ENCODE measurements at places on chromosomes 11 and 22. TPM values are rescaled to one million over a fixed set of nuclear protein-coding genes. Genes with fewer than 3 reads are reported as not detected.

DNA sequence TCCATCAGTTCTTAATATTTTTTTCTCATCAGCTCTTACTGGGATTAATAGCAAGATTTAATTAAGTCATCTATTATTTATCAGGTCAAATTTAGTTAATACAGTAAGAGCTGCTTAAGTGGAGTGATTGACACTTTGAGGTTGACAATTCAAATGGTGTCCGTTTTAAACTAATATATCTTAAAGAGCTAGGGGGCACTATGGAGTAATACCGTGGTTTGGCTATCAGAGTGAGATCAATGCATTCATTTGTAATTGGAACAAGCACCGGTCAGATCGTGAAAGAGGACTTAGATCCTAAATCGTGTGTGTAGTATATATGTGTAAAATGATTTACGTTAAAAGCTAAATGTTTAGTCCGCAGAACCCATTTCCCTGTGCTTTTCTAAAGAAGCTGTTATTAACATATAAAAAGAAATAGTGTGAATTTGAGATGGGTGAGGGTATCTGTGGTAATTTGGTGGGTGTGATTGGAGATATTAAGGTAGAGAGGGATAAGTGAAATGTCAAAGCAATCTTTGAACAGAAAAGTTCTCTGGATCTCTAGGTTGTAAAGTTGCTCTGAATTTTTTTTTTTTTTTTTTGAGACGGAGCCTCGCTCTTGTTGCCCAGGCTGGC, 2.3 kb downstream of the SIK2 start:
- DNase-seq = no peak

DNA sequence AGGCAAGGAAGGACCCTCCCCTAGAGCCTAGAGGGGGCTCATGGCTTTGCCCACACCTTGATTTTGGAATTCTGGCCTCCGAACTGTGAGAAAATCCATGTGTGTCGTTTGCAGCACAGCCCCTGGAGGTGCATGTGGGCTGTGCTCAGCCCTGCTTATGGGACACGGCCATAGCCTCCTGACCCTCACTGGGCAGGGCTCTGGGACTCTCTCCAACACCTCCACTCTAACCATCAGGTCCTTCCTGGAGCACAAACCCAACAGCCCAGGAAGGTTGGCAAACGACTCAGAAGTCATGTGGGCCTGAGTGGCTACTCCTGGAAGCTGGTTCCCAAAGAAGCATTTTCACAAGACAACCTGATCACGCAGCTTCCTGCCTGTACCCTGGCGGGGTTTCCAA, 144.1 kb downstream of the CTTN start:
- DNase-seq = no peak

The SLC36A4 gene
- total RNA-seq = 10.9 TPM

GRCh38 chr22:23380230-23380573, 199.9 kb downstream of the IGLL1 start:
- DNase-seq = no peak

GRCh38 chr11:1876361-1877063, 15.2 kb downstream of the PRR33 start:
- DNase-seq = no peak

The APOL1 gene
- 38.2 TPM for total RNA-seq

The SLC29A2 gene
- total RNA-seq = 11.1 TPM

DNA sequence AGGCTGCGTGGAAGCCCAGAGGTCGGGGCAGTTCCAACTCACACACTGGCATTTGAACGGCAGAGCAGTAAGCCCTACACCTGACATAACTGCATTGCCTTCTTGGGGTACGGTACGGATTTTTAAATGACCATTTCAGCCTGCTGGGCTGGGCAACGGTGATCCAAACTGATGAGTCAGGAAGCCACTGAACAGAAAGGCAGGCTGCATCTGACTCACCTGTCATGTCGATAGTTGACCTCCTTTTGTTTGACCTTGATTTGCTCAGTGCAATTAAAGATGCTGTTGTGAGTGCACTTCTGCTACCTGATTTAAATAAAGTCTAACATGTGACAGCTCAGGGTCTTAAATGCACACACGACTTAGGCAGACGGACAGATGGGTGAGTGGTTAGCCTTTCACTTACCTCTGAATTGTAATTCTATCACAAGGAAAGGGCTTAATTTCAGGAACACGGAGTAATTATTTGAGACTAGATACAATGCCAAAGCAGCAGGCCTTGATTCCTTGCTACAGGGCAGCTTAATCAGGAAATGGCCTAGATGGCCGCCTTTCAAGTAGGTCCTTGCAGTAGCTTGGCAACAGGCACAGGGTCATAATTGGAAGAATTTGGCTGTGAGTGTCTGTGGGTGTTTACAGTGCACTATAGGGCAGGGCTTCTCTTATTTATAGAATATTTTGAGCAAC, 52.2 kb downstream of the BMAL1 start:
- DNase-seq = no peak

DNA sequence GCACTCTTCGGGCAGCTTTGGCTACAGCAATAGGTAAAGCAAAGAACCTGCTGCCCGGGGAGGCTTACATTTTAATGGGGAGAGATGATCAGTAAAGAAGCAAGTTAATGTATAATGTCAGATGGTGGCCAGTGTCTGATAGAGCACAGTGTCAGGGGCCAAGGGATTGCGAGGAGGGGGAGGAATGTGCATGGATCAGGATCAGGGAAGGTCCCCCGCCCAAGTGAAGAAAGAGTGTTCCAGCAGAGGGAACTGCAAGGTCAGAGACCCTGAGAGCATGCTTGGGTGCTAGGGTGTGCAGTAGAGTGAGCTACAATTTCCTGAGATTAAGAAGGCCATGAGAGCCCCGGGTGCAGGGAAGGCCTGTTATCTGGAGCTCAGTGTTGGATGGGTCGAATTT, 39.7 kb downstream of the TIMP3 start:
- DNase-seq = no peak

The KRTAP5-1 gene
- not detected for total RNA-seq

The OR8G1 gene
- not detected for total RNA-seq

DNA sequence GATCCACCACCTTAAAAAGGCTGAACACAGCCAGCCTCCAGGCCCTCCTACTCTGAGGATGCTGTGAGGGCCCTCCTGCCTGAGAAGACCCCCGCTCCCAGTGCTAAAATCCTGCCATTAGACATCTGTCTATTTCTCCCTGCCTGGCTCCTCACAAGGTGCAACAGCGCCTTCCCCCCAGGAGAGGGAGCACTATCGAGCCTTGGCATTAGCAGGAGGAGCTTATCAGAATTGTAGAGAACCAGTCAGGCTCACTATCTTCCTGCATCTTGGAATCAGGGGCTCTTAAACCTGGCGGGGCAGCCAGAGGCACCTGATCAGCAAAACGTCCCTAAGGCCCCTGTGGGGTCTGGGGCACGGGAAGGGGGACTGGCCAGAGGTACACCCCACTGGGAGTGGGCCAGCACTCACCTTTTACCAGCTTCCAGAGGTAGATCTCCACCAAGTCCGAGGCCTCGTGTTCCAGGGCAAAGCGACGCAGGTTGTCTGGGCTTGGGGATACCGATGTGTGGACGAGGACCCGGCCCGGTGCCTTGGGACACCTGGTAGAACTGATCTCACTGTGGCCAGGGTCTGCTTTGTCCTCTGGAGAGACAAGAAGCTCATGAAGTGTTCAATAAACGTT, 28.7 kb downstream of the CHRDL2 start:
- DNase-seq = peak; percentile 71

DNA sequence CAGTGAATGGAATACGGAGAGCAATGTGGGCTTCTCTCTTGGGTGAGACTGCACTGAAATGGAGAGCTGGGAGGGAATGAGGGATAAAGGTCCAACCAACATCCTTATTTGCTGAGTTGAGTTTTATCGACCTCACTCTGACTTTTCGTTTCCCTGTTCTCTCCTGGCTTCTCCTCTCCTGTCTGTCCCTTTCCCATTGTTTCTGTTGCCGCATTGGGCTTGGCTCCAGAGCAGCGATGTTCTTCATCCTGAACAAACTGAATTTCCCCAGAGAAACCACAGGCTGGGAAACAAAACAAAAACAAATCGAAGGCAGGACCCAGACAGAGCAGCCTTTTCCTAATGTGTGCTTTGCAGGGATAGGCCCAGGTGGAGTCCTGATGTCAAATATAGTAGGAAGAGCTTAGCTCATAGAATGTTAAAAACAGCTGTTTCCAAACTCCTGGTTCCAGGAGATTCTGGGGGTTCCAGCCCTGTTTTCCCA, 30.0 kb downstream of the MOV10L1 start:
- peak; percentile 9 for DNase-seq

The VSIG10L2 gene
- not detected for total RNA-seq
